ENCODE measurements at places on chromosomes 7 and 10.

DNA sequence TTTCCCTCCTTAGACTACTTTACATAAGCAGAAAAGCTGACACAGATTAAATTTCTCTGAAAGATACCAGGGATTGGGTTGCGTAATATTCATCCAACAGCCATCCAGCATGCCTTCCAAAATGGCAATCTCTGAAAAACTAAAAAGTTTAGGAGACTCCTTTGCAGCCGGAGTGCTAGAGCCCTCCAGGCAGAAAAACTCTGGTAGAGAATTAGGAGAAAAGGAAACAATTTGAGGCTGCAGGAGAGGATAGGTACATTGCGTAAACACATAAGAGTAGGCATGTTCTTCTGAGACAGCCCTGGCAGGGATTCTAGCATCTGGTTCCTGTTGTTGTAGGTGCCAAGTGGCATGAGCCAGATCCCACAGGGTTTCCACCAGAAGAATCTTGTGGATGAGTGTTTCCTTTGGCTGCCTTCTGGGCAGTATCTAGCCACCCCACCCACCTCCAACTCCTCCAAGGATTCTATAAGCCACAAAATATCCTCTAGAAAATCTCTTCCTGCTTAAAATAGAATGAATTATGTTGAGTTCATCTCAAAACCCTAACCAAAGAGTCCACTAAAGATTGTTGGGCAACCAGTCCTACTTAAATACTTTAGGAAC is 402.4 kb downstream of the HGF start:
- no peak for DNase-seq

- DNase-seq: no peak
These were observed 133.3 kb upstream of the YAE1 start for GRCh38 chr7:39432807-39433416.

- no peak for DNase-seq
These were observed 1.8 kb downstream of the TLX1 start for GRCh38 chr10:101132636-101133473.

DNA sequence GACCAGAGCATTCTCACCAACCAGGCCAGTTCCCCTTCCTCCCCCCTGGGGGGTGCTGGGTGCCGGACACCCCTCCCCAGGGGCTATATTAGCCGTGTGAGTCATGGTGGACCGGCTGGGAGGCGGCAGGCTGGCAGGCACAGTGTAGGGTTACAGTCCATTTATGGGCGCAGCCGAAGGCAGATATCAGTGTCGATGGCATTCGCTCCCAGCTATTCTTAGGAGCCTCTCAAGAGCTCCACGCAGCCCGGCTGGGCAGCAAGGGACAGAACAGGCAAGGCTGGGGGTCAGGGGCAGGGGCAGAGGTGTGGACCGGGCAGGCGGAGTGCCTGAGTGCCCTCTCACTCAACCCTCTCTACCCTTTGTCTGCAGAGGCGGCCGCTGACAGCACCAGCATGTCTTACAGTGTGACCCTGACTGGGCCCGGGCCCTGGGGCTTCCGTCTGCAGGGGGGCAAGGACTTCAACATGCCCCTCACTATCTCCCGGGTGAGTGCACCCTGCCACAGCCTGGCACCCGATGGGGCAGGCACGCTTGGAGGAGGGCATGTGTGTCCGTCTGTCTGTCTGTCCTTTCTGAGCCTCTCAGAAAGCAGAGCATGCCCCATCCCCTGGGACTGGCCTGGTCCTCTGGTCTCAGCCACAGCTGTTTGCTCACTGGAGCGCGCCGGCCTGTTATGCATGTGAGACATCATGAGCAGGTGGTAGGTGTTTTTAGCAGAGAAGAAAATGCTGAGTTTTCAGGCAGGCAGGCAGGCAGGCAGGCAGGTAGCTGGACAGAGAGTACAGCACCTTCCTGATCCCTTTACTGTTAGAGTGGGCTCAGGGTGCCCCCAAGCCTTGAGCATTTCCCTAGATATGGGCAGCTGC is at the start of gene LDB3:
Gene LDB3, plus strand, starts transcription at position 215 of the 869 bp plus-strand sequence. Its CDS starts 181 bp downstream, at position 396.
- no peak for DNase-seq

GRCh38 chr10:113187063-113187777 is 237.2 kb downstream of the TCF7L2 start:
- DNase-seq: no peak

- DNase-seq: no peak
These were observed 55.5 kb upstream of the SLC35G1 start for GRCh38 chr10:93838278-93838677.

DNA sequence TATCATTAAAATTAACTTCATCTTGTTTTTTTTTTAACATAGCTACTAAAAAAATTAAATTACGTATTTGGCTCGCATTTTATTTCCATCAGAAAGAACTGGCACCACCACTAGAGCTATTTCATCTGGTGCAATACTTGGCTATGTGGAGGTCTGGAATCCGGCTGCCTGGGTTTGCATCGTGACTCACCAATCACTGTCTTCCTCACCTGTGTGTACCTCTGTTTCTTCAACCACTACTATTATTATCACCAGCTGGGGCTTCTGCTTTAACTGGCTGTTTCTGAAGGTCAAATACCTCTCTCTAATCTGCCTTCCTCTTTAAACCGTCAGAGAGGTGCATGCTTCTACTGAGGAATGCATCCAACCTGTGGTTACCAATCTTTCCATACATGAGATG is 6.5 kb downstream of the WDR91 start:
- DNase-seq: no peak

DNA sequence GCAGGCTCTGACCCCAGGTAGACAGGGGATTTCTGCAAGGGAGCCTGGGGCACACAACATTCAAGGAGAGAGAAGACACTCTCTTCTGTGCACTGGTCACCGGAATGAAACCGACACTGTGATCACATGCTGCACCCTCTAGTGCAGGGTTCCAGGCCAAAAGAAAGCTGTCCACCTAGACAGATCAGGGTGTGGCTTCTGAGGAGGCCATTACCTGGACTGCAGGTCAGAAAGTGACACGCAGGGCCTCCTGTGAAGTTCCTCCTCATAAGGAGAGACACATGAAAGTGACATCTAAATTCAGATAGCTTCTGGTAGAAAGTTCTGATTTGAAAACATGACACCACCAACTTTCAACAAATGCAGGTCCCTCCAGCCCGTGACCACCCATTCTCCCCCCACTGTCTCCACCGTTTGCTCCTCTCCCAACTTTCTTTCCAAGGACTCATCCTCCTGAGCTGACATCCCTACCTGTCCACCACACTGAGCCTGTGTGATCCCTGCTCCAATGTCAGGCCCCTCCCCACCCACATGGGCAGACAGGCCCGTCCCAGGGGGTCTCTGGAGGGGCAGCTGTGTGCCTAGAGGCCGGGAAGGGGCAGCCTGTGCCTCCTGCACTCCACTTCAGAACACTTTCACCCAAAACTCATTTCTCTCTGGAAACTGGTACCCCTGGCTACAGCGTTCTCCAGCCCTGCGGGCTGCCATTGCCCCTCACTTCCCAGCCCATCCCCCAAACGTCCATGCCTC is 198.0 kb downstream of the TNS3 start:
- DNase-seq: no peak

- no peak for DNase-seq
These were observed 5.4 kb upstream of the STK17A start for GRCh38 chr7:43577485-43577951.

DNA sequence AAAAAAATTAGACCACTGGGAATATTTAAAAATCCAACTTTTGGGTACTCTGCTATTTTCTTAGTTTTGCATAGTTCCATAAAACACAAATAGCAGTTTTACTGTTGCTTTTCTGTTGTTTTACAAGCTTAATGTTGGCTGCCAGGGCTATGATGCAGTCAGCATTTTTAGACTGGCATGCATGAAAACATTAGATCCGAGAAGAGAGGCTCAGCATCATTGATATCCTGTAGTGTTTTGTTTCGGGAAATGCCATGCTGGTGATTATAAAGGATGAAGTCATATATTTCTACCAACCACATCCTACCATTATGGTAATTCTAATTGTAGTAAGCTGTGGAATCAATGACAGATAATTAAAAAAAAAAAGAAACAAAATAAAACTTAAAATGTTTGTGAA is 104.6 kb downstream of the MBL2 start:
- DNase-seq: no peak

DNA sequence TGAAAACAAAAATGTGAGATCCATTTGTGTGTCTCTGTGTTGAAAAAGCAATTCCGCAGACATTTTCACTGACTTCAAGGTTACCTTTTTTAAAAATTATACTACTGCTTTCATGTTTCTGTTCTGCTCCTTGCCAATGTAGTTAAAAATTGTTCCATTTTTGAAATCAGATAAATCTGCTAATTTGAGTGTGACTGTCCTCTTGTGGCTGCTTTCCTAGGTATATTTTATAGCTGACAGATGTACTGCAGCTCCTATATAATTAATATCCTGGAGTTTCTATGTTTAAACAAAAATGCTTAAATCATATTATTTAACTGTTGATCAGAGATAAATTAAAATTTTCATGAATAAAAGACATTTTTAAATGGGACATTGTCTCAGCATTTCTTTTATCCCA is 177.6 kb upstream of the LRRTM3 start:
- DNase-seq: no peak

DNA sequence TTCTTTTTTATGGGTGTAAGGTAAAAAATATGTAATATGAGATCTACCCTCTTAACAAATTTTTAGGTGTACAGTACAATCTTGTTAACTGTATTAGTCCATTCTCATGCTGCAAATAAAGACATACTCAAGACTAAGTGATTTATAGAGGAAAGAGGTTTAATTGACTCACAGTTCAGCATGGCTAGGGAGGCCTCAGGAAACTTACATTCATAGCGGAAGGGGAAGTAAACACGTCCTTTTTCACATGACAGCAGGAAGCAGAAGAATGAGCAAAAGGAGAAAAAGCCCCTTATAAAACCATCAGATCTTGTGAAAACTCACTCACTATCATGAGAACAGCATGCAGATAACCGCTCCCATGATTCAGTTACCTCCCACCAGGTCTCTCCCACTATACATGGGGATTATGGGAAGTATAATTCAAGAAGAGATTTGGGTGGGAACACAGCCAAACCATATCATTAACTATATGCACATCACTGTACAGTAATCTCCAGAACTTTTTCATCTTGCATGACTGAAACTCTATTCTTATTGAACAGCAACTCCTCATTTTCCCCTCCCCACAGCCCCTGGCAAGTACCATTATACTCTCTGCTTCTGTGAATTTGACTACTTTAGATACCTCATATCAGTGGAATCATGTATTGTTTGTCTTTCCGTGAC is 127.4 kb downstream of the WNT2 start:
- no peak for DNase-seq

DNA sequence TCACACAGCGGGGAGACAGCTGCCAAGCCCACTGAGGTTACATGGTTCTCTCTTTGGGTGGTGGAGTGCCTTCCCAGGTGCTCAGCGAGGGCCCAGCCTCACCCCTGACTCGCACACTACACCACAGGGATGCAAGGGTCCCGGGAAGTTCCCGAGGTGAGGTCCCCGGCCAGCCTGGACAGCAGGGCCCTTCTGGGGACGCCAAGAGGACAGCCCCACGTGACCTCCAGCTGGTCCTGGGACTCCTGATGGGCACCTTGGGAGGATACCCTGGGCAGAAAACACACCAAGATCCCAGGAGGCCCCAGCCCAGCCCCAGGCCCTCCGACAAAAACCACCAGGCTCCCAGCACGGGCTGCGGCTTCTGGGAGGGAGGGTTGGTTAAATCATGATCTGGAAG is 8.3 kb downstream of the MICALL2 start:
- DNase-seq: no peak

- DNase-seq: no peak
These were observed 49.0 kb upstream of the TMEM72 start for GRCh38 chr10:44862006-44862751.

DNA sequence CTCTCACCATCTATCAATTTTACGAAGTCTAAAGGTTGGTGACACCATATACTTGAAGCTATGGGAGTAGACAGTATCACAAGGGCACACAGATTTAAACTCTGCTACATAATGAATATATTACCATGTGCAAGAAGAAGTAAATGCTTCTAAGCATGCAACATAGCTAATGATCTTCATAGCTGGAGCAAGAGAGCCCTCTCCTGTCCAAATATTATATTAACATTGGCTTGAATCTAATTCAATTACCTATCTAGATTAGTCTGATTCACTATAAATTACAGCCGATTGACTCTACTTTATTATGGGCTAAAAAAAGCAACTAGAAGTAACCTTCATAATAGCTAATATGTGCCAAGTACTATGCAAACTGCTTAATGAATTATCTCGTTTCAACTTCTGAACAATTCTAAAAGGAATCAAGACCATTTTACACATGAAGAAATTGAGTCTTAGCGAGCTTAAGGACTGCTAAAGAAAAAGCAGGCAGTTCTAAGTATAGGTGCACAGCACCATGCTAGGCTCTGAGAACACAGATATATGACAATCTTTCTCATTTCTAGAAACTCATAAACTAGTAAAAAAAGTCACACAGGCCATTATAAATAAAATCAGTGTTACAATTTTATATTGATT is 21.9 kb downstream of the FRA10AC1 start:
- no peak for DNase-seq

- no peak for DNase-seq
These were observed 18.1 kb upstream of the ZC3HAV1 start for GRCh38 chr7:139127648-139128047.
